ENCODE measurements at places on chromosomes 12 and 14.
A peak's percentile ranks its signal among the peaks of the same experiment; 100 is the strongest.

DNA sequence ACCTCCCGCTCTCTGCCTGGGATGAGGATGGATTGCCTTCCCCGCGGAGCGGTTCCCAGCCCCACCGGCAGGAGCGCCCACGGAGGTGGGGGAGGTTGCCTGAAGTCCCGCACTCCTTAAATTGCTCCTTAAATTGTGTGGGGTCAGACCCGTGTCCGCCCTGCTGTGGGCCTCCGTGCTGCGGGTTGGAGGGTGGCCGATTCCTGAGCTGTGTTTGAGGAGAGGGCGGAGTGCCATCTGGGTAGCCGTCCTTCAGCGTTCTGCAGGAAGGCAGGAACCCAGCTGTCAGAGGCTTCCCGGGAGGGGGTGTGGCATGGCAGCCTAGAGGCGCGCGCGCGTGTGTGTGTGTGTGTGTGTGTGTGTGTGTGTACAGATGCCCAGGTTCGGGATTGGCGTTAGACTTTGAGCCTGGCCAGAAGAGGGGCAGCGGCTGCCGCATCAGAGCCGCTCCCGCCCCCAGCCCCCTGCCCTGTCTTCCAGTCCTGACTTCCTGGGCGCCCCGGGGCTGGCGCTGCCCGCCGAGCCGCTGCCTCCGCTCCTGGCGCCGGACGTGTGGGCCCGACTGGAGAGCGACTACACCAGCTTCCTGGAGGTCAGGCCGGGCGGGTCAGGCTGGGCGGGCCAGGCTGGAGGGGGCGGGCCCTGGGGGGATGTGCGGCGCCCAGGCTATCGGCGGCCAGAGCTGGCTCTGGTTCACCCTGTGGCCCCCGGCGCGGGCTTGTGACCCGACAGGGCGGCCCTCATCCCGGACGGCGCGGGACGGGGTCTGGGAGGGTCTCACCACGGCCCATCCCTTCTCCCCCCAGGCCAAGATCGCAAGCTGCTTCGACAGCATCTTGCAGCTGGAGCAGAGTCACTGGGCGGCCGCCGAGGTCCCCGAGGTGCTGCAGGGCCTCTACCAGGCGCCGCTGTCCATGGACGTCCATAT, 9.2 kb downstream of the EXOC3L4 start:
- peak; percentile 40 for DNase-seq

DNA sequence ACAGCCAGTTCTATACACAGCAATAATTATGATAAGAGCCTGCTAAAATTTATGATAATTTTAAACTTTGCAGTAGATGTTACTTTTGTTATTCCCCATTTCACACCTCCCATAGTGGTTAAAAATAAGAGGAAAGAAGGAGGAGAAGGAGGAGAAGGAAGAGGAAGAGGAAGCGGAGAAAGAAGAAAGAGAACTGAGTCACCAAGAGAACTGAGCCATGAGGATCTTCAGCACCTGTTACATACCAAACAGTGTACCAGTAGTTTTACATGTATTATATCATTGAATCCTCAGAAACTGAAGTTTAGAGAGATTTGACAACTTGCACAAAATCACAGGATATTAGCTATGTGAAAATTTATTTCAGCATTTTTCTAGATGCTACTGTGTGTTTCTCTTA, 3.9 kb downstream of the CD163 start:
- no peak for DNase-seq

GRCh38 chr14:88823968-88824313, 510 bp upstream of the TTC8 start:
- DNase-seq = no peak

DNA sequence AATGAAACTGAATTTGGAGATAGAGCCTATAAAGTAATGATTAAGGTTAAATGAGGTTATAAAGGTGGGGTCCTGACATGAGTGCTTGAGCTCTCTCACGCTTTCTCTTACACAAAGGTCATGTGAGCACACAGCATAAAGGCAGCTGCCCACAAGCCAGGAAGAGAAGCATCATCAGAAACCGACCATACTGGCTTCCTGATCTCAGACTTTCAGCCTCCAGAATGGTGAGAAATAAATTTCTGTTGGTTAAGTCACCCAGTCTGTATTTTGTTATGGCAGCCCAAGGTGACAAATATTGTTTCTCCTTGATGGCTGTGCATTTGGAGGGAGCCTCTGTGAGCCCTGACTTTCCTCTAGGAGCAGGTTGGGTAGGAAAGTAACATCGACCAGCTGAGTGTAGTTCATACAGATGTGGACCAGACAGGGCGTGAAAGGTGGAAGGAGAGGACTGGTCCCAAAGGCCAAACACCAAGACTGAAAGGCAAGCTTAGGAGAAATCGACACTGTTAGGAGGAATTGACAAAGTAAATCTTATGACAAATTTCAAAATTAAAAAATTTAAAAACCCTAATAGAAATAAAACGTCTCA, 97.6 kb upstream of the SLC38A2 start:
- no peak for DNase-seq

DNA sequence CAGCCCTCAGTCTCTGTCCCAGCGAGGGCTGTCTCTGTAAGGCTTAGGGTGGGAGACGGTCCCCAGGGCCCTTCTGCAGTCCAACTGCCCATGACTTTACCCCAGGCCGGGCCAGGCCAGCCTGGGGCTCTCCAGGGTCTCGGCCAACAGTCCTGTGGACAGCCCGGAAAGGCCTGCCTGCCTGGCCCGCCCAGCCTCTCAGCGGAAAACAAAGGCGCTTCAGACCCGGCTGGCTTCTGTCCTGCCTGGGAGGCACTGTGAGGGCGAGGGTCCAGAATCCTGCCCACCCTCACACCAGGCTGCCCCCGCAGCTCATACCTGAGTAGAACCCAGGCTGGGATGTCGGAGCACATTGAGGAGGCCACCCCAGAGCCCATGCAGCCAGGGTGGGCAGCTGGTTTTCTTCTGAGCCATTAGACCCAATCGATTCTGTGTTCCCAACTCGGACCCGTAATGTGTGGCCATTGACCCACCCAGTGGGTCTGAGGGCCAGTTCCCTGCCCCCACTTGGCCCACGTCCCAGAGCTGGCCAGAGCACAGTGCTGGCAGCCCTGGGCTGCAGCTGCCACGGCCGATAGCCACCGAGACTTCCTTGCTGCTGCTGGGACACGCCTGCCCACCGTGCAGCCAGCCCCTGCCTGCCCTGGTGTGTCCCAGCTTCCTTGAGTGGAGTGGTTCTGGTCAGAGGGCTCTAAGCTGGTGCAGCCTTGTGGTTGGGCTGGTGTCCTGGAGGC, 1.6 kb downstream of the CRIP2 start:
- DNase-seq = peak; percentile 30

DNA sequence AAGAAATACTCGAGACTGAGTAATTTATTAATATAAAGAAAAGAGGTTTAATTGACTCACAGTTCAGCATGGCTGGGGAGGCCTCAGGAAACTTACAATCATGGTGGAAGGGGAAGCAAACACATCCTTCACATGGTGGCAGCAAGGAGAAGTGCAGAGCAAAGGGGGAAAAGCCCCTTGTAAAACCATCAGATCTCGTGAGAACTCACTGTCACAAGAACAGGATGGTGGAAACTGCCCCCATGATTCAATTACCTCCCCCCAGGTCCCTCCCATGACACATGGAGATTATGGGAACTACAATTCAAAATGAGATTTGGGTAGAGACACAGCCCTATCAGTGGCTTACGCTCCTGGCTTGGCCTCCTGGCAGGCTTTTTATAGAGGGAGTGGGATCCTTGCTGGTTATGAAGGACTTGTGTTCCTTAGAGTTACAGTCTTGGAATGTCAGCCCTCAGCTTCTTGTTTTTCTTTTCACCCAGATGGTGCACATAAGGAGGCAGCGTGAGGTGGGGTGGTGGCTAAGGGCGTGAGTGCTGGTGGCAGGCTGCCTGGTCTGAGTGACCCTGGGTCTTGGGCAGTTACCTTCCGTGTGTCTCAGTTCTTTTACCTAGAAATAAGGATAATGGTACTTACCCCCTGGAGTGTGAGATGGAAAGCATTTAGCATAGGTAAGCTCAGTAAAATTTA, 25.7 kb downstream of the TRAF3 start:
- DNase-seq = no peak

- peak; percentile 45 for DNase-seq
Observed at GRCh38 chr12:106682594-106683234, 91.8 kb upstream of the RIC8B start.

GRCh38 chr14:34875031-34875922, at the start of gene BAZ1A:
Gene BAZ1A (minus strand): TSS chr14:34875360. CDS start chr14:34874604, 756 bp downstream.
- DNase-seq = peak; percentile 94

DNA sequence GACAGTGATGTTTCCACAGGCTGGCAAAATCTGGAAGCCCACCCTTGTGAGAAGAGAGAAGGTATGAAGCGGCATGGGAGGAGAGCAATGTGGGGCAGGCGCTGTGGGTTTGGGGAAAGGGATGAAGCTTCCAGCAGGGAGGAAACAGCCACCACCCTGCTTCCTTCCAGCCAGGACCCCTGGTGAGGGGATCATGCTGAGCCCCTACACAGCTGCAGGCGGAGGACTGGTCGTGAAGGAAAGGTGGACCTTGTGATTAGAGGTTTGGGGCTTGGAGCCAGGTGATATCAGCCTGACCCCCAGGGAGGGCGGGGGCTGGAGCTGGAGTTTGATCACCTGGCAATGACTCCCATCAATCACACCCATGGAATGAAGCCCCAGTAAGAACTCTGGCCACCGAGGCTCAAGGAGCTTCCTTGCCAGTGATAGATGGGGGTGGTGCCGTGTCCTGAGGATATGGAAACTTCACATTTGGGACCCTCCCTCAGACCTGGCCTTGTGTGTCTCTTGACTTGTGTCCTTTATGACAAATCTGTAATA, 48.6 kb downstream of the RIMBP2 start:
- DNase-seq = no peak

DNA sequence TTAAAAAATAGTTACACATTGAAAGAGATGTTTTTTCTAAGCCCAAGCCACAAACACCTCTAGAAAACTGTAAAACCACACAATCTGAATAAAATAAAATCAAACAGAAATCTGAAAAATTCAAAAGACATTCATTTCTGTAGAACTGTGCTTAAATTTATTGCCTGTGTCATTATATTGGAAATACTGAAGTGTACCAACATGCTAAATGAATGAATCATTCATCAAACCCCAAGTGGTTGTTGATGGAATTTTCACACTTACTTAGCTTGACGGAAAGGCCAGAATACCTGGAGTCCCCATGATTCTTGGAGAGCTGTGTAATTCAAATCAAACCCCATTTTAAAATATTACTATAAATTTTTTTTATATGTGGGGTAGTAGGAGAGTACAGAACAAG, 2.7 kb downstream of the KITLG start:
- peak; percentile 57 for DNase-seq

DNA sequence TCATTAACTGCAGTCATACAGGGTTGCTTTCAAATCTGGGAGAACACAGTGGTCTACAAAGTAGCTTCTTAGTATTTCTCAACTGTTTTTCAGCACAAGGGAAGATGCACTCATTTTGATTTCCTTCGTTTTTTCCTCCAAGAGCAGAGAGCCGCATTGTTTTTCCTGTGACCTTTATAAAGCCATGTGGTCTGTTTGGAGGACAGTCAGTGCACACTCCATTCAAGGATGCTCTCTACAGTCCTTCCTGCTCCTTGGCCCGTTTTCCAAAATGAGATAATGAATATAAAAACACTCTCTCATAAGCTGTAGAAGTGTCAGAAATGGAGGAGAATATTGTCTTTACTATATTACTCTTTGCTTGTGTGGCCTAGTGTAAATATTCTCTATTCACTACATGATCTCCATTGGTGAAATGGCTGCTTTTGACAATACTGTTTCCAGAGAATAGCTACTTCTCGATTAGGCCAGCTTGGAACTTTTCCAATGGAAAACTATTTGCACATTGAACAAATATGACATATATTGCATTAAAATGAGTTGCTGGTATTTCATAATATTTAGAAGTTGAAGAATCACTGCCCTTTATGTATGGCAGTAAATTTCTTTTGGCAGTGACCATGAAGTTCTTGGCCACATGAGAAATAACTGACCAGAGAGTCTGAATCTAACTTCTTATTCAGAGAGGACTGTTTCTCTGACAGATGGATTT, 393.1 kb upstream of the RGS6 start:
- DNase-seq = peak; percentile 63

GRCh38 chr12:130147875-130148596, 14.2 kb upstream of the FZD10 start:
- DNase-seq = no peak

DNA sequence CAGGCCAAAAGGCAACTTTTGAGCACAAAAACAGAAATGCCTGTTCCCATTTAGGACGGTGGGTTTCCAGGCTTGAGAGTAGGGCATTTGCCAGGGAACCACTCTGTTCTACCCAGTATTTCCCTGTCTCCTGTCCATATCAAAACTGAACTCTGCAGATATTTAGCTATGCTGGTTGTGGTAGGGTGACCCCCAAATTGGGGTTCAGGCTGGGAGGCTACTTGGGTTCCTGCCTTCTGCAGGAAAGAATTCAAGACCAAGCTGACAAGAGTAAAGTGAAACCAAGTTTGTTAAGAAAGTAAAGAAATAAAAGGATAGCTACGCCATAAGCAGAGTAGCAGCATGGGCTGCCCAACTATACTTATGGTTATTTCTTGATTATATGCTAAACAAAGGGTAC, 3.6 kb upstream of the BLTP3B start:
- DNase-seq = no peak

DNA sequence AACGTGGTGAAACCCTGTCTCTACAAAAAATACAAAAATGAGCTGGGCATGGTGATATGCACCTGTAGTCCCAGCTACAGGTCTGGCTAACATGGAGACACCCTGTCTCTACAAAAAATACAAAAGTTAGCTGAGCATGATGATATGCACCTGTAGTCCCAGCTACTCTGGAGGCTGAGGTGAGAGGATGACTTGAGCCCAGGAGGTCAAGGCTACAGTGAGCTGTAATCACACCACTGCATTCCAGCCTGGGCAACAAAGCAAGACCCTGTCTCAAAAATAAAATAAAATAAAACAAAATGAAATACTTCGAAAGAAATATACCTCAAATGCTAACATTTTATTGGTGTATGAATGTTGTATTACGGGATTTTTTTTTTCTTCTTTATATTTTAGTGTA, 107.6 kb upstream of the EGLN3 start:
- DNase-seq = no peak

GRCh38 chr14:86756521-86757190, 1226.7 kb downstream of the FLRT2 start:
- no peak for DNase-seq

DNA sequence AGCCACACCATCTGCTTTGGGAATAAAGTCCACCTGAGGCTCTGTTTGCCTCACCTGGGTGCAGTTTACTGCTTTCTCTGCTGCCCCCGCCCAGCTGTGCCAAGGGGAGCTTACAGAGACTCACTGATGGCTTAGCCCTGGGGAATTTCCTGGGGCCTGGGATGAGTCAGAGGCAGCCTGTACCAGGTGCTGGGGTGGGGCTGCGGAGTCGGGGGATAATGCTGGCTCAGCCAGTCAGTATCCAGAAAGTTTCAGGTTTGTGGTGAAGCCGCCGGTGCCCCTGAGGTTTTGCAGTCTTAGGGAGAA, 22.3 kb downstream of the PLEKHG3 start:
- DNase-seq = peak; percentile 83

DNA sequence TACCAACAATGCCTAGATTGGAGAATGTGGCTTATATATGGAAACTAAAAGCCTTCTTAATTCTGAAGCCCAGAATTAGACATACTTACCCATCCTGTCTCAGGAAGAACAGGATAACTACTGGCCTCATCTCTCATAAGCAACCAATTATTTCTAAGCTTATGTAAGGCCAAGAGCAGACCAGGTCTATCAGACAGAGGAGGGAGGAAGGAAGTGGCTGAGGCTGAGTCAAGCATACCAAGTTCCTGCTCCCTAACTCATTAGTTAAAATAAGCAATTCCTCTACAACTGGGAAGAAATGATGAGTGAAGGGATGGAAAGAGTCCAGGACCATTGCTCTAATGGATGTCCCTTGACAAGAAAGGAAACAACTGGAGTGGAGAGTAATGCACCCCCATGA, 27.0 kb upstream of the INSM2 start:
- peak; percentile 57 for DNase-seq
